CD4-positive, alpha-beta T cell treated with Interleukin-17A for 1 hour (primary cell): ENCODE measurements at places on chromosomes 6 and 20.

- DNase-seq: no peak
These were observed 95.3 kb upstream of the VSTM2L start for GRCh38 chr20:37807471-37808232.

GRCh38 chr6:90095145-90095544 lies 200.9 kb downstream of the GJA10 start:
- DNase-seq: no peak

- no peak for DNase-seq
These were observed 6.2 kb downstream of the ZNF337 start for GRCh38 chr20:25690427-25690826.

DNA sequence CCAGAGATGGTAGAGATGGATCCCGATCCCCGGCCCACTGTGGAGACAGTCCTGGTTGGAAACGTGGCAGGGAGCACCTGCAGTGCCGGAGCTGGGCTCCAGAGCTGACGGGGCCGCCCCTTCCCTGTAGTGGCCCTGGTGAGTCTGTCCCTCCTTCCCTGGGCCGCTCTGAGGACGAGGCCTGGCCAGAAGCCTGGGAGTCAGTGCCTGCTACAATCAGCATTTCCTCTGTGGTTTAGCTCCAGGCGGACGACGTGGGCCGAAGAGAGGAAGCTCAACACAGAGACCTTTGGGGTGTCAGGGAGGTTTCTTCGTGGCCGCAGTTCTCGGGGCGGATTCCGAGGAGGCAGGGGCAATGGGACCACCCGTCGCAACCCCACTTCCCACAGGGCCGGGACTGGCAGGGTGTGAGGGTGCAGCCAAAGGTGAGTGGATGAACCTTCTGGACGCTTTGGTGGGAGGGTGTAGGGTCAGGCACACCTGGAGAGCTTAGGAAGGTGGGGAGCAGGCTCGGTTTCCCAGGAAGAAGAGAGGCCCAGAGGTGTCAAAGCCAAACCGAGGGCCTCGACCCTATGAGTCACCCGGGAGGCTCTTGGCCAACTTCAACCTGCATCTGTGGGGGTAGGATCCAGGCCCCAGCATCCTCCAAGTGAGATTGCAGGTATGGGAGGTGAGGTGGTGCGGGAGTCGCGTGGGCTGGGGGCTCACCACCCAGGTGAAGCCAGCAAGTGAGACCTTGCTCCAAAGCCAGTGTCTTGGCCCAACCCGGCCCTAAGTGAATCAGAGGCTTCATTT lies 9.9 kb downstream of the PSMA7 start:
- DNase-seq: no peak

- DNase-seq: no peak
These were observed 38.9 kb downstream of the KLHL32 start for GRCh38 chr6:96963403-96963802.

DNA sequence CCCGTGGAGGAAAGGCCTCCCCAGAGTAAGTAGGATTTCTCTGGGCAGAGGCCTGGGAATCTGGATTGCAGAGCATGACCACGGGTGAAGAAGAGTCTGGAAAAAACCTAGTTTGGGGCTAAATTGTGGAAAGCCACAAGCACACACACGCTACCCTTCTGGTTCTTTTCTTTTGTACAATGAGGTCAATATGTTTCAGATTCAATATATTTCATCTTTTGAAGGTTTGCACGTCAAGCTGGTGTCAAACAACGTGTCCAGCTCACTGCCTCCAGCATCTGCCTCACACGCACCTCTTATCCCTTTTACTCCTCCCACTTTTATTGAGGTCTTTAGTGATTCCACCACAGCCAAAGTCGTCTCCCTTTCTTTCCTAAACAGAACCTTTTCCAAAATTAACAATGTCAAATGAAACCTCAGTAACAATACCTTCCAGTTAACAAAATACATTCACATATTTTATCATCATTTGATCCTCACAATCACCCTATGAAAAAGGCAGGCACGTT lies 773 bp upstream of the EPB41L2 start:
- no peak for DNase-seq

GRCh38 chr6:81194374-81194773 lies 558.1 kb downstream of the TENT5A start:
- no peak for DNase-seq
